ENCODE measurements at places on chromosomes 6 and 20. TPM values are rescaled to one million over a fixed set of nuclear protein-coding genes. Genes with fewer than 3 reads are reported as not detected.

MEP1A gene
- total RNA-seq = 8.1 TPM

DNA sequence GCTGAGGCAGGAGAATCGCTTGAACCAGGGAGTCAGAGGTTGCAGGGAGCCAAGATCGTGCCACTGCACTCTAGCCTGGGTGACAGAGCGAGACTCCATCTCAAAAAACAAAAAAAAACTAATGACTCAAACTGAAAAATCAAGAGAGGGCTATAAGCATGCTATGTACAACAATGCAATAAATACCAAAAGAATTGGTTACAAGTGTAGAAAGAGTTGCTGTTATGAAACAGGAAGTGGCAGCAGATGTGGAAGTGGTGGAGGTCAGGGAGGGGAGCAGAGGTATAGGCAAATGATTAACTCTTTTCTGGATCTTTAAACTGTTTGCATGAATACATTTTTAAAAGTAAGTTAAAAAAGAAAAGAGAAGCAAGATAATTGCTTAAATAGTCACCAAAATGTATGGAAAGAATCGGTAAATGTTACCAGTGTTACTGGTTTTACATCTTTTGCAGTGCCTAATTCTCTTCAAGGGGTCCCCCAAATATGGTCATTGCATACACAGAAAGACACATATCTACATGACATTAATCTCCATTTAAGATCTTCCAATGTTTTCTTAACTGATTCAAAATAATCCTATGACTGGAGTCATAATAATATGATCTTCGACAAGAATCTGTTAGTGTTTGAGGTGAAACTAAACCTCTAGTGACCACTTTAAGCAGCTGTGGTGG is 15.0 kb downstream of the CALHM6 start:
- DNase-seq = no peak

GRCh38 chr6:17600527-17601385 is 654 bp downstream of the FAM8A1 start:
- peak; percentile 48 for DNase-seq

DNA sequence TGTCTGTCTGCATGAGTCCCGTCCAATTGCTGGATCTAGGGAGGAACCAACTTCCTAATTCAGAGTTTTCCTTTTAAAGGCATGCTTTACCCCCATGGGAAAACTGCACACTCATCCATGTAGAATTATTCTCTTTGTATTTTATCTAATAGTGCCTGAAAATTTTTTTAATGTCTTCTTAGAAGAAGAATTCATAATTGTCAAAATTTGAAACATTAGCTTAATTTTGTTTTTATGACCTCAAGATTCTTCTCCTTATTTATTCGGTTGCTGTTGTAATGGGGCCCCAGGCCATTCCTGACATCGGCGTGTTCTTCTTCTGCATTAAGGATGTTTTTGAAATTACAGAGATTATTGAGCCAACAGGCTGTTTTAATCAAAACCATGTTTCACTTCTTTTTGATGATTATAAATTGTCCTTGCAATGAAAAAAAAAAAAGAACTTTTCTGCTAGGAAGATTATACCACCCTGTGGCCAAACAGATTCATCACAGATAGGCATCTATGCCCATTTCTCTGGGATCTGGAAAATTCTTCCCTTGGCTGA is 100.3 kb downstream of the ZNF217 start:
- DNase-seq = no peak

Data from Caco-2 (cell line).